Activated naive CD4-positive, alpha-beta T cell treated with anti-CD3 and anti-CD28 coated beads, Interleukin-2, amount 50 U/mL, for 72 hours (primary cell): ENCODE measurements at places on chromosomes 7 and 10.
A peak's percentile ranks its signal among the peaks of the same experiment; 100 is the strongest.

DNA sequence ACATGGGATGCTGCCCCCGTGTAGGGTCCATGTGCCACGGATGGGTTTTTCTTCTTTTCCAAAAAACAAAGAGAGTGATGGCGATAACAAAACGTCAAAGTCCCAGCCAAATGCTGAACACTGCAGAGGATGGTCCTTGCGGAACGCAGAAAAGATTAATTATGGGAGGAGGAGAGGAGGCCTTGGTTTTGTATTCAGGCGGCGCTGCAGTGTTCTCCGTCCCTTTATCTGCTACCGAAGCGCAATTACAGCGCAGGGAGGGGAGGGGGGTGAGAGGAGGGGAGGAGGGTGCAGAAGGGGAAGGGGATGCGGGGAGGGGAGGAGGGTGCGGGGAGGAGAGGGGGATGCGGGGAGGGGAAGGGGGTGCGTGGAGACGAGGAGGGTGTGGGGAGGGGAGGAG, 131.8 kb upstream of the PRKCQ start:
- no peak for DNase-seq

GRCh38 chr10:21100871-21101514, 203.9 kb upstream of the NEBL start:
- DNase-seq = peak; percentile 18

DNA sequence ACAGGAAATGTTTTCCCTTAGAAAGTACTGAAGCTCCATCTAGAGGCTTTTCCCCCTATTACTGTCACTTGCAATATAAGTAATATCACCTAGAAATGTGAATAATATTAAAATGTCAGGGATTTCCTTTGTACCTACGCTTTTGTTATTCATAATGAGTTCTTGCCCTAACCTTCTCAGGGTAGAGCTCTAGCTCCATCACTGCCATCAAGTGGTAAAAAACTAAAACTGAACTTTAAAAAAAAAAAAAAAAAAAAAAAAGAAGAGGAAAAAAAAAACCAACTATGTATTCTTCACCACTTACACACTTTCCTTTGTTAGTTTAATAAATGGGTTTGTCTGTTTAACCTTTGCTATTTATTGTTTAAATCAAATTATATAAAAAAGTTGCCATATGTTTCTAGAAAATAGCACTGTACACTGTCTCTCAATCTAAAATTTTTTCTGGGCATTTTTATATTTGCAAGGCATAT, 49.9 kb downstream of the DNAJC1 start:
- no peak for DNase-seq

GRCh38 chr7:127375631-127376030, 16.9 kb downstream of the ZNF800 start:
- no peak for DNase-seq

DNA sequence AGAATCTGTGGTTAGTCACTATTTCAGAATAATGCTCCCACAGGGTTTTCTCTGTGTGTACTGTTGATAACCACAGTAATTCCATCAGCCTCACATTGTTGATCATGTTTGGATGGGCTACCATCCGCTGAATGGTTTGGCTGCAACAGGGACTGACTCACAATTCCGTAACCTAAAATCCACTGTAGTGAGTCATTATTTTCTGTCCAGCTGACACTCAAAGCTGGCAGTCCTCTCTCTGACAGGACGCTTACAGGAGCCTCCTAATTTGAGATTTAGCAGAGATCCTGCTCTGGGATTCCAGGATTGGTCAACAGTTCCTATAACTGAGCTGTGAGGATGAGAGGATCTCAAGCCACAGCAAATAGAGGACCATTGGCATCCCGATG, 32.7 kb downstream of the VWA2 start:
- DNase-seq = no peak
